C1 segment of cervical spinal cord (tissue), 14 donors: ENCODE measurements at places on chromosomes 4 and X.

DNA sequence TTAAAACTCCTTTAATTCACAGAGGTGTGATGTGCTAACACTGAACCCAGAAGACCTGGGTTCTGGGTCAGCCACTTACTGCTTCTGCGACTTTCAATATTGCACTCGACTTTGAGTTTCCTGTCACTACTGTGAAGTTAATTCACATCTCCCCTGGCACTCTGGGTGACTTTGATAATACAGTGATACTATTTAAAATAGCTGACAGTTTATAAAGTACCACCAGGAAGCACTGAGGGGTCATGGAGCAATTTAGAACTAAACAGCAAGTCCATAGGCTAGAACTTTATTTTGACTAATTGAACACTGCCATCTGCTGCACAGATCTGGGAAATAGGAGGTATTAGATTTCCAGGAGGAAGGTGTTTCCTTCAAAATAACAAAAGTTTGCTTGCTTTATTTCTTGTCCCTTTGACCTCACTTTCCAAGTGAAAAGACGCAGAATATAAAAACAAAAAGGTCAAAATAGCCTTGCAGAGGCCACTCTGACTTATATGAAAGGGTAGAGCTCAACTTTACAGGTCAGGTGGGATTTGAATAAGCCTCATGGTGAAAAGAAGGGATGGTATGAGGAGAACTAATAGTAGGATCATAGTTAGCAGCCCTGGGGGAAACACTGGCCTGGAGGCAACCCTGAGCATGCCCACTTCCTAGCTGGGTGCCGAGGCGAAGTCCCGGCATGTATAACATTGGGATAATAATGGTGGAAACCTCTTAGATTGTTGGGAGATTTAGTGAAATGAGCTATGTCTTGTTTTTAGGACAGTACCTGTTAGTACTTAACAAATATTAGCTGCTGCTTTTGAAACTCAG, 53.4 kb downstream of the ZNF518B start:
- DNase-seq = no peak

- DNase-seq = no peak
Measured at GRCh38 chr4:740656-741282, 35.1 kb downstream of the PCGF3 start.

- DNase-seq = no peak
Measured at GRCh38 chr4:25941457-25942221, 27.6 kb downstream of the SMIM20 start.

GRCh38 chr4:92183825-92184224, 119.9 kb upstream of the GRID2 start:
- no peak for DNase-seq

DNA sequence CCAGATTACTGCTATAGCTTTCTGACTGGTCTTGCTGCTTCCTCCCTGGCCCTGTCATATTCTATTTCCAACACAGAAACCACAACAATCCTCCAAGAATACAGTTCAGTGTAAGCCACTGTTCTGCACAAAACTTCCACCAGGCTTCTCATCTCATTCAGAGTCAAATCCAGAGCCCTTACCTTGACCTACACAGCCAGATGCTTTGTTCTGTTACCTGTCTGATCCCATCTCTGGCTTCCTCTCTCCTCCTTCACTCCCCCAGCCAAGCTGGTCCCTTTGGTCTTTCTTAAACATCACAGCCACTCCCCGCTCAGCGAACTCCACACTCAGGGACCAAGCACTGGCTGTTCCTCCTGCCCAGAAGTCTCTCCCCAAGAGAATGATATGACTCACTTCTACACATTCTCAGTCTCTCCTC, 84.8 kb upstream of the BMP2K start:
- DNase-seq = no peak

DNA sequence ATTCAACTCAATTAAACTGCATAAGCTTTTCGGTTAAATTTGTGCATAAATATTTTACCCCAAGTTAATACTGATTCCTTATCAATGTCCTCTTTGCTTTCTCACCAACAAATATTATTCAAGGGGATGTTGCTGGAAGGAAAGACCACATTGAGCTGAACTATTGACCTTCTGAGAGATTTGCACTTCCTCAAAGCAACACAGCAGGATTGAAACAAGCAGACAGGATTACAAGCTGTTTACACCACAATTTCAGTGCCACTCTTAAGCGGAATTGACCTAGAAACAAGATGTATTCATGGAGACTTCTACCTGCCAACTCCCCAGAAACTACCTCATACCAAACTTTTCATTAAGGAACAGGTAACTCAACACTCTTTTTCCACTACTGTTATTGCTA, 96.5 kb upstream of the DUSP21 start:
- no peak for DNase-seq

GRCh38 chr4:127782275-127783025, at the start of gene HSPA4L:
HSPA4L (plus strand) TSS chr4:127782322; CDS start chr4:127782551, 229 bp downstream.
- DNase-seq = peak; percentile 77

DNA sequence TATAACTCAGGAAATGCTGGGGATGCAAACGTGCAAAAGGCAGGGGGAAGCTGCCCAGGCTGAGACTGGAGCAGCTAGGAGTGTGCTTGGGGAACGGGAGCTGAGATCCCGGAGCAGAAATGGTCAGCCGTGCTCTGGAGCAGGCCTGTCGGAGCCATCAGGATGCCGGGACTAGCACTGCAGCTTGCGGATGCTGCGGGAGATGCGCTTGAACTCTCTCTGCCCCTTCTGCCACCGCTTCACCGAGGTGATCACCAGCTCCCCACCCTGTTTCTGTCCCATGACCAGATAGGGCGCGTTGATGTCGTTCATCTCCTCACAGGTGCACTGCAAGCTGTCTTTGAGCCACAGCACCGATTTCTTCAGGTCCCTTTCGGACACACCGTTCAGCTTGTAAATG, 7.6 kb downstream of the SFRP2 start:
- no peak for DNase-seq

DNA sequence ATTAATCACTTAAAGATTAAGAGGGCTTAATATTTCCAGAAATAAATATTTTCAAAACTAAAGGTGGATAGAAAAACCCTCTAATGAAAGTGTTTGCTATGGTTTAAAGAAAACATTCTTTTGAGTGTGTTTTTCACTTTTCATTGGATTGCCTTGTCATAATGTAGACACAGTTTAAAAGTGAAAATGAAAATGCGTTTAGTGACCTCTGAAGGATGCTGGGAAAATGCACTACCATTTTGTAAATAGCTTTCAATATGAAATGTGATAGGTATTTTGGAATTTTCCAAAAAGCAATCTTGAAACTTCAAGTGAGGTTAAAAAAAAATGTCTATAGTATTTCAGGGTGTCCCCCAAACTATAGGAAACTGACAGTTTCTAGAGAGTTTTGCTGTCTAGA, 642.2 kb downstream of the C4orf33 start:
- no peak for DNase-seq

GRCh38 chr4:7196288-7196651, 3.9 kb downstream of the SORCS2 start:
- DNase-seq = no peak

DNA sequence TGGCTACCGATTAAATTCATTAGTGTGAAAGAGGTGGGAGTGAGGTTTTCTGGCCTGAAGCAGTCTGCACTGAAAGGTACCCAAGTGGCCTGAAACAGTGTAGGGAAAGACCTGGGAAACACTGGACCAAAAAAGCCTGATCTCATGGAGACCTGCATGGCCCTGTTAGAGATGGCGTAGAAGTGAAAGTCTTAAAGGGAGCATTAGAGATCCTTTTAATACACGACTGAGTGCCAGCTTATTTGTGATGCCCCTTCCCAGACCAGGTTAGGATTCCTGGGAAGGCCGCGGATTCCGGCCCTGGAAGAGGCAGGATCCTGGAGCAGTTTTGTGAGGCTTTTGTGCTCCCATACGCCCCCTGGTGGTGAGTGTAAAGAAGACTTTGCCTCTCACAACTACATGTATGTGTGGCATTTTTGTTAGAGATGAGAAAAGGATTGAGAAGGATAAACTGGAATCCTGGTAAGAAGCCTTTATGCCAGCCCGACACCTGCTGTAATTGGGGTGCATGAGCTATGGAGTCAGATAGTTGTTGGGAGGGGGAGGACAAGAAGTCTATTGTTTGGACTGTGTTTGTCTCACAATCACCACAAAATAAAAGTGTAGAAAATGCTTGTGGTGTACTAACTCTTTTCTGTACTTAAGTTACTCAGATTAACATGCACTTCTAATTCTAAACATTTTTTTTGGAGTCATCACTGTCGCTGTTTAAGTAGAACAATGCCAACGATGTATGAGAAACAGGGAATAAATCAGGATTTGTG, 54.0 kb downstream of the JADE1 start:
- peak; percentile 39 for DNase-seq

DNA sequence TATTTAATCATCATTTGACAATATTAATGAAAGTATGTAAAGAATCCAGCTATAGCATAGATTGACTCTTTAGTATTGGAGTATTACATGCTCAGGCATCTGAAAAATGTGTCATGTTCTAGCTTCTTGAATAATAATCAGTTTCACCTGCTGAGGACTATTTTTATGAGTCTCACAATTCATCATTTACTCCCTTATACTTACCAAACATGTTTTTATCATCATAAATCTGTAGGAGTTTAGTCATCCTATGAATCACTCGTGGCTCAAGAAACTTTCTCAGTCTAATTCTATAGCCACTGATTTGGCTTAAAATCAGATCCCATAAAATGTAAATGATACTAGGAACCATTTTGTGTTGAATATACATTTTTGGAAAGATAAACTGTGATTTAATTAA, 1616.1 kb downstream of the C4orf33 start:
- no peak for DNase-seq

- no peak for DNase-seq
Measured at GRCh38 chr4:167854881-167855280, 237.5 kb upstream of the ANXA10 start.

GRCh38 chrX:96685210-96686099, 813 bp downstream of the DIAPH2 start:
- peak; percentile 14 for DNase-seq

DNA sequence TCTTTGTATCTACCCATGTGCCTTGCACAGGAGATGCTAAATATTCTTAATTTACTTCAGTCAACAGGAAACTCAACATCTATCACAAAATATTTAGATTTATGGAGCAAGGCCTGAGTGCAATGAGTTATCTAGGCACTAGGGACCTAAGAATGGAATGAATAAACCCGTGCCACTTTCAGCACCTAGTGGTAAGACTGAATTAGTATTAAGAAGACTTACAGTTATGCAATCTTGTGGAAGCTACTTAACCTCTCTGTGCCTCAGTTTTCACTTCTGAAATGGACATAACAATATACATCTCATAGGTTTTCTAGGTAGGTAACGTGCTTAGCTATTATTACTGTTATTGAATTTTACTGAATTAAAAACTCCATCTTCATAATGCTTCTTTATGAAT, 144.6 kb upstream of the MAP3K15 start:
- no peak for DNase-seq

GRCh38 chrX:114332766-114333165, 251.1 kb upstream of the HTR2C start:
- no peak for DNase-seq

DNA sequence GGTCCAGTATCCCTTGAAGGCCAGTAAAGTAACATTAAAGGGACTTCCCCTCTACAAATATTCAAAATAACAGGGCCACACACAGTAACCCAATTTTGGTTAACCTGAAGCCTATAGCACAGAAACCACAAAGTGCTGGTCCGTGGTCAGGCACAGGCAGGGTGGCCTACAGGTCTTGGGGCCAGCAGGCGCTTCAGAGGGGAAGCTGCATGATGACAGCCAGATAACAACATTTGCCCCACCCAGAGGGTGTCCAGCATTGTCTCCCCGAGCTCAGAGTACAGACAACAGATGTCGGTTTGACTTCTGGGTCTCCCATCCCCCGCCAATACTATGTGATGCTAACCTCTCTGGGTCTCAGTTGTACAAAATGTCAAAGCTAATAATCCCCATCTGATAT, 51.1 kb downstream of the SH3KBP1 start:
- no peak for DNase-seq

GRCh38 chrX:26352891-26353430, 137.0 kb downstream of the MAGEB5 start:
- DNase-seq = no peak

DNA sequence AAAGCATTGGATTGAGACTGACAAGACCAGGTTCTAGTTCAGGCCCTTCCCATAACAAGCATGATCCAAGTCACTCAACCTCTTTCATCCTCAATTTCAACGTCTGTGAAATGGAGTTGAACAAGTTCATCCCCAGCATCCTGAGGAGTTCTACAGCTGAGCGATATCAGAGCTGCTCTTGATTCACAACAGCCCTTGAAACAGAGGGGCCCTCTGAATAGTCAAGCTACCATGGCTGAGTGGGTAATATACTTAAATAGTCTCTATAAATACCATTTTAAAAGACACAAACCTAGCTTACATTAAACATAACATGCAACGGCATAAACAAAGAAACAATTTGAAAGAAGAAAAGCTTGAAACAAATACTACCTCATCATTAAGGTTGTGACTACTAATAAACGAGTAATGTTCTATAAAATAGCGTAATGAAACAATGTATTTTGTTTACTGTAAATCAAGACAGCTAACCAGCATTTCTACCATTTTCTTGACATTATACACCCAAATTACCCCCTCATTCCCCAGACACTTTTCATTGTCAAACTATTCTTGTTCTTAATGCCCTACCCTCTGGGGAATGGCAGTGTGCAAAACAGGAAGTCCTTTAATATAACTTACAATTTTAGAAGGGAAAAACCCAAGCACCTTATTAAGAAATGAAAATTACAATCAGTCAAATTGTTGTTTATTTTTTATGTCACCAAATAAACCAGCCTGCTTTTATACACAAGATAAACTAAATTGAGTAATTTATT, 202.3 kb downstream of the PARM1 start:
- no peak for DNase-seq
